ENCODE measurements at places on chromosomes 13 and 19. TPM values are rescaled to one million over a fixed set of nuclear protein-coding genes. Genes with fewer than 3 reads are reported as not detected.

GRCh38 chr13:60765700-60766411, 368.8 kb downstream of the TDRD3 start:
- no peak overlapping the region for H3K27ac ChIP-seq
- H3K27me3 ChIP-seq: no peaks in the 10 kb centered on the region
- DNase-seq: no peak
- H3K36me3 ChIP-seq: no peaks in the 10 kb centered on the region
- H3K4me3 ChIP-seq: no peak overlapping the region

- H3K27ac ChIP-seq: peak within 1 kb of the TSS; percentile 34
- no peaks in the 10 kb centered on the region for H3K27me3 ChIP-seq
- H3K4me1 ChIP-seq: peaks cover 9% of the 10 kb centered on the region
- peak; percentile 72 for DNase-seq
- H3K4me3 ChIP-seq: peak within 1 kb of the TSS; percentile 81
These were observed at the start of gene LRP3 for GRCh38 chr19:33193865-33194362. Gene LRP3 (plus strand): TSS chr19:33194330. CDS start chr19:33194786, 456 bp downstream.

- no peak overlapping the region for H3K27ac ChIP-seq
- H3K4me3 ChIP-seq: no peak overlapping the region
- DNase-seq: no peak
- no peaks in the 10 kb centered on the region for H3K36me3 ChIP-seq
These were observed 186.9 kb downstream of the PCCA start for GRCh38 chr13:100275746-100276145.

DNA sequence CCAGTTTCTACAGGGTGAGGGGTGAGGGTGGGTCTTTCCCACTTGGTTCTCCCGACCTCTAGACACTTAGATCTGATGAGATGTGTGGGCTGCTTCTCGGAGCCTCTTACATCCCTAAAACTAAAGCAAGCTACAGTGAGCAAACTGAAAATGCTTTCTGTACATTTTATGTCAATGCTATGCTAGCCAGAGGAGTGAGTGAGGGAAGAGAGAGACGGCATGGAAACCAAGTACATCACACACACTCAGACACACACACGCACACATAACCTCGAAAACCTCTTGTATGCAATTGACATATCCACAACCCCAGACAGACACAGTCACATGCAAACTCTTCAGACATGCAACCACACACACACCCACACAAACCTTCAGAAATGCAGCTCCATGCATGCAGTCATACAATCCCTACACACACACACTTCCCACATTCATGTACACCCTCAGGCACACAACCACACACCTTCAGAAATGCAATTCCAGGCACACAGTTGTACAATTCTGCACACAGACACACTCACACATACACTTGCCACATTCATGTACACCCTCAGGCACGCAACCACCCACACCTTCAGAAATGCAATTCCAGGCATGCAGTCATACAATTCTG, 1.4 kb downstream of the SLC1A6 start:
- no peaks in the 10 kb centered on the region for H3K4me1 ChIP-seq
- no peak for DNase-seq
- H3K27me3 ChIP-seq: peaks cover 10% of the 10 kb centered on the region
- H3K36me3 ChIP-seq: no peaks in the 10 kb centered on the region
- no peak overlapping the region for H3K4me3 ChIP-seq
- H3K27ac ChIP-seq: no peak overlapping the region

DNA sequence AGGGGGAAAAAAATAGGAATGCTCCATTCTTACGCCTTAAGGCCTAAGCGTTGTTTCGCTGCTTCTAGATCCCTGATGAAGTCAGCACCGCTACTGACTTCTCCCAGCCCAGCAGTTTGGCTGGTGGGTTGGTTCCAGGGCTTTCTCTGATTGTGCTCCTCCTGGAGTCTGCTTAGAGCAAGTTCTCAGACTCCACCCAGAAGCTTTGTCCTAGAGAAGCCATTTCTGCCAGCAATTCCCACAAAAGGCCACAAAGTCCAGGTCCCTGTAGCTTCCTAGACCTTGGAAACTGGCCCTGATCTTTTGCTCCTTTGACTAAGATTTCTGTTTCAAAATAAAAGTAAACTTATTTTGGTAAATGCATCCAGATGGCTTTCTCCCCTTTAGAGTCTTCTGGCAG, 65.4 kb downstream of the KCTD12 start:
- no peaks in the 10 kb centered on the region for H3K36me3 ChIP-seq
- H3K4me3 ChIP-seq: no peak overlapping the region
- no peaks in the 10 kb centered on the region for H3K4me1 ChIP-seq
- peak; percentile 79 for DNase-seq
- H3K27me3 ChIP-seq: no peaks in the 10 kb centered on the region

GRCh38 chr13:67091603-67092002, 138.5 kb downstream of the PCDH9 start:
- H3K27me3 ChIP-seq: peaks cover 2% of the 10 kb centered on the region
- no peaks in the 10 kb centered on the region for H3K36me3 ChIP-seq
- DNase-seq: no peak
- H3K4me1 ChIP-seq: no peaks in the 10 kb centered on the region
- H3K27ac ChIP-seq: no peak overlapping the region

- H3K27me3 ChIP-seq: no peaks in the 10 kb centered on the region
- no peak for DNase-seq
- H3K27ac ChIP-seq: no peak overlapping the region
- H3K36me3 ChIP-seq: no peaks in the 10 kb centered on the region
These were observed 6.8 kb upstream of the CRTC1 start for GRCh38 chr19:18676692-18677091.

GRCh38 chr13:97630725-97631124, 196.8 kb downstream of the RAP2A start:
- peaks cover 12% of the 10 kb centered on the region for H3K4me1 ChIP-seq
- no peaks in the 10 kb centered on the region for H3K36me3 ChIP-seq
- H3K27ac ChIP-seq: no peak overlapping the region

DNA sequence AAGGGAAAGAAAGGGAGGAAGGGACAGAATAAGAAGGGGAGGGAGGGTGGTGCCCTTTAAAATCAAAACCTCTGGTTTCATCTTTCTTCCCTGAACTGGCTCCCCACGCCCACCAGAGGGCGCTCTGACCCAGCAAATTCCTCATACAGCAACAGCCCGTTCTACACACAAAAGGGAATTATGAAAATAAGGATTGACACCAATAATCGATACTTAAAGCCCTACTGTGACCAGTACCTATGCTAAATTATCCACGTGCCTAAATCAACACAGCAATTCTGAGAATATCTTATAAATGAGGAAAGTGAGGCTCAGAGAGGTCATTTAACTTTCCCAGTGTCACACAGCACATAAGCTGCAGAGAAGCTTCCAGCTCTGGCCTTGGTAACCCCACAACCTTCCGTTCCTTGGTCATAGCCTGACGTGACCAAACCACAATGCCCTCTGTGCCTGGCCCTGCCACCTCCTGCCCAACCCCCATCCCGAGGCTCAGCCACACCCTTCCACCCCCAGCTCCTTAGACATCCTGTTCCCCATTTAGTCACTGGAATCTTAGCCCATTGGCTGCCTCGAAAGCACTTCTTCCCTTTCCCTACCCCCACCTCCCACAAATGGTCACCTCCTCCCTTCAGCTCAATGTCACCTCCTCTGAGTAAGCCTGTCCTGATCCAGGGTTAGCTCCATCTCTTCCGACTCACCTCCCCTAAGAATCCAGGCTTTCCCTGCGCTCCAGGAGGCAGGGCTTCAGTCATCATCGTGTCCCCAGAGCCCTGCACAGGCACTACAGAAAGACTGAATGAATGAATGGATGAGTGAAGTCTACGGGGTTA, 34.2 kb upstream of the PNMA8B start:
- H3K4me3 ChIP-seq: no peak overlapping the region
- no peak overlapping the region for H3K27ac ChIP-seq
- no peaks in the 10 kb centered on the region for H3K36me3 ChIP-seq
- peak; percentile 80 for DNase-seq
- H3K27me3 ChIP-seq: peaks cover 2% of the 10 kb centered on the region

GRCh38 chr13:30696278-30697176, 38.8 kb upstream of the ALOX5AP start:
- H3K4me3 ChIP-seq: no peak overlapping the region
- H3K27ac ChIP-seq: no peak overlapping the region
- no peaks in the 10 kb centered on the region for H3K27me3 ChIP-seq
- H3K4me1 ChIP-seq: no peaks in the 10 kb centered on the region

GRCh38 chr13:28761586-28761985, 42.8 kb upstream of the SLC46A3 start:
- no peaks in the 10 kb centered on the region for H3K27me3 ChIP-seq
- no peak for DNase-seq
- no peaks in the 10 kb centered on the region for H3K36me3 ChIP-seq
- no peak overlapping the region for H3K4me3 ChIP-seq
- no peak overlapping the region for H3K27ac ChIP-seq

GRCh38 chr19:8306235-8307054, 1.7 kb downstream of the CD320 start:
- DNase-seq: peak; percentile 45
- no peaks in the 10 kb centered on the region for H3K27me3 ChIP-seq
- no peak overlapping the region for H3K27ac ChIP-seq
- peaks cover 24% of the 10 kb centered on the region for H3K4me1 ChIP-seq

DNA sequence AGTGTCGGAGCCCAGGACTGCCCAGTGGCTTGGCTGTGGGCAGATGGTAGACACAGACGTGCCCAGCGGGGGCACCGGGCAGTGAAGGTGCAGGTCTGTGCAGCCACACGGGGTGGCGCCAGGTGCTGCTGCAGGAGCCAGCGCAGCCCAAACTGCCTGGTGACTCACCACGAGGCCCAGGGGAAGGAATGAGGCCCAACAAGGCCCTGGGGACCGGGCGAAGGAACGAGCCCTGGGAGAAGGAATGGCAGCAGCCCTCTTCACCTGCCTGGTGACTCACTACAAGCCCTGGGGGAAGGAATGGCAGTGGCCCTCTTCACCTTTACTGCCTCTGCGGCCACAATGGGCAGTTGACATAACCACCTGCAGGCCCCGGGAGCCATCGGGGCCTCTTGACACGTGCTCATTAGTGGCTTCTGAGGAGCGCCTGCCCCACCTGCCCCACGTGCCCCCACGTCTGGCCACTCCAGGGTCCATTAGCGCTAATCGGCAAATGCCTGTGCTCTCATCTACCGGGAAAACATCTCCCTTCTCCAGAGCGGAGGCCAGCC, 9.3 kb downstream of the MED16 start:
- no peaks in the 10 kb centered on the region for H3K4me1 ChIP-seq
- peaks cover 85% of the 10 kb centered on the region for H3K36me3 ChIP-seq
- no peak overlapping the region for H3K4me3 ChIP-seq
- H3K27me3 ChIP-seq: no peaks in the 10 kb centered on the region

DNA sequence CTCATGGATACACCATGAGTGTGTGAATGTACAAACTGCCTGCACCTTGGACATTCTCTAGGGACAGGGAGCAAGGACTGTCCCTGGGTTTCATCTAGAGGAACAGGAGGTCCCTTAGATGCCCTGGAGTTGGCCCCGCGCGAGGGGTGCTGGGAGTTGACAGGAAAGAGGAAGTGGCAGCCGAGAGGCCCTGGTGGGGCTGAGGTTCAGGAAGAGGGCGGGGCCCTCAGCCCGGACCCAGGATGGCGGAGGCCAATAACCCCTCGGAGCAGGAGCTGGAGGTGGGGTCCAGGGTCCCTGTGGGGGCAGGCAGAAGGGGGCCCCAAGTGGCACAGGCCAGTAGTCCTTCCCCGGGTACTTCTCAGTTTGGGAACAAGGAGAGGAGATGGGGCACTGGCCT, 6.9 kb downstream of the PKN1 start:
- peak; percentile 71 for DNase-seq
- H3K36me3 ChIP-seq: peaks cover 14% of the 10 kb centered on the region
- no peaks in the 10 kb centered on the region for H3K27me3 ChIP-seq
- peak overlapping the region; percentile 32 for H3K4me3 ChIP-seq
- peak overlapping the region; percentile 16 for H3K27ac ChIP-seq

DNA sequence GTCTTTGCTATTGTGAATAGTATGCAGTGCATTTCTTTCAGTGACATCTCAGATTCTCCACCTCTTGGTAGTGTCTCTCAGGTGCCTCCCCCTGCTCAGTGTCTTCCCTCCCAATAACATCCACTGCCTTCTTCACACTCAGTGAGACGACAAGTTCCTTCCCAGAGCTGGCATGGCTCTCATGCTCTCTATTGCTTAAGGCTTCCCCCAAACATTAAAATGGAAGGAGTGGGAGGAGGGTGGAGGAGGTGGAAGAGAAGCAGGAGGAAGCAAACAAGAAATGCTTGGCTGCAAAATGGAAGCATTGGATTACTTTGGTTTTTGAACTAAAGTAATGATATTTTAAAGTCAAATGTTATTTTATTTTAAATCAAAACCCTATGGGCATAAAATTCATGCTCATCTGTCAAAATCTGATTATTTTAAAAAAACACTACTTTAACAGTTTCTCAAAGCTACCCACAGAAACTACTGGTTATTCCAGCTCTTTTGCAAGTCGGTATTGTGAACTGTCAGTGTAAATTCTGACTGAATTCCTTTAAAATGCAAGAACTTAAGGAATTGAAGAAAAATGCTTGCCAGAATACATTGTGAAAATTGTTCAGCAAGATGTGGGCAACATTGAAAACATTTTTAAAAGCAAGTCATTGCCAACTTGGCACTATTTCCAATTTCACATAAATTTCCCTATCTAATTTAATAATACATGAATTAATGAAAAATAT, 727.6 kb upstream of the ARGLU1 start:
- H3K27ac ChIP-seq: no peak overlapping the region
- DNase-seq: no peak
- H3K27me3 ChIP-seq: no peaks in the 10 kb centered on the region
- no peak overlapping the region for H3K4me3 ChIP-seq
- H3K36me3 ChIP-seq: no peaks in the 10 kb centered on the region

- no peak overlapping the region for H3K4me3 ChIP-seq
- no peaks in the 10 kb centered on the region for H3K27me3 ChIP-seq
- H3K27ac ChIP-seq: no peak overlapping the region
- DNase-seq: no peak
- no peaks in the 10 kb centered on the region for H3K4me1 ChIP-seq
- H3K36me3 ChIP-seq: no peaks in the 10 kb centered on the region
These were observed 112.1 kb downstream of the LACC1 start for GRCh38 chr13:43991773-43992201.

- DNase-seq: no peak
- no peak overlapping the region for H3K27ac ChIP-seq
- no peaks in the 10 kb centered on the region for H3K4me1 ChIP-seq
- H3K27me3 ChIP-seq: no peaks in the 10 kb centered on the region
These were observed 290.8 kb upstream of the PCDH9 start for GRCh38 chr13:67520886-67521285.

GRCh38 chr19:51508059-51508733, 6.6 kb upstream of the SIGLEC12 start:
- no peaks in the 10 kb centered on the region for H3K36me3 ChIP-seq
- H3K27me3 ChIP-seq: peaks cover 2% of the 10 kb centered on the region
- no peak overlapping the region for H3K4me3 ChIP-seq
- no peaks in the 10 kb centered on the region for H3K4me1 ChIP-seq

GRCh38 chr19:49882643-49883042, 5.1 kb downstream of the TBC1D17 start:
- H3K27me3 ChIP-seq: no peaks in the 10 kb centered on the region
- no peak overlapping the region for H3K4me3 ChIP-seq
- DNase-seq: no peak
- peaks cover 15% of the 10 kb centered on the region for H3K4me1 ChIP-seq
- H3K36me3 ChIP-seq: peaks cover 91% of the 10 kb centered on the region
- no peak overlapping the region for H3K27ac ChIP-seq

RGS9BP gene
- 3.8 TPM for total RNA-seq

NLRP12 gene
- 0.19 TPM for total RNA-seq

SH2D3A gene
- total RNA-seq: not detected

CTXN1 gene
- total RNA-seq: 0.30 TPM

CGB2 gene
- total RNA-seq: not detected

TLE6 gene
- 0.89 TPM for total RNA-seq

STOML3 gene
- not detected for total RNA-seq

CYP2A7 gene
- total RNA-seq: not detected

Data from psoas muscle (tissue), 8 donors.